ENCODE measurements at places on chromosomes 5 and 9.

DNA sequence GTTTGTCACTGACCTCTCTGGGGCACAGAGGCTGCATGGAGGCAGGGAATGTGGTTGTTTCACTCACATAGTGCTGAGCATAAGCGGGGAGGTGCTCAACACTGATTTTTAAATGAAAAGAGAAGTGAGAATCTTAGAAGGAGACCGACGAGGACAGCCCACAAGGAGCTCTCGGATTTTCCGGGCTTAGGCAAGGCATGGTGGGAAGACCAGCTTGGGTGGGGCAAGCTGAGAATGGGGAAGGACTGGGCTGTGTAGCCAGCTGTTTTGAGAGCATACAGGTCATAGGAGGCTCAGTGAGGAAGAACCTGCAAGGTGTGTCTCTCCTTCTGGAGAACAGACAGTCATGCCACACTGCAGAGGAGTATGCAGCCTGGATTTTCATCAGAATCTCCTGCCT lies 86.0 kb upstream of the TNFSF8 start:
- no peak for DNase-seq

DNA sequence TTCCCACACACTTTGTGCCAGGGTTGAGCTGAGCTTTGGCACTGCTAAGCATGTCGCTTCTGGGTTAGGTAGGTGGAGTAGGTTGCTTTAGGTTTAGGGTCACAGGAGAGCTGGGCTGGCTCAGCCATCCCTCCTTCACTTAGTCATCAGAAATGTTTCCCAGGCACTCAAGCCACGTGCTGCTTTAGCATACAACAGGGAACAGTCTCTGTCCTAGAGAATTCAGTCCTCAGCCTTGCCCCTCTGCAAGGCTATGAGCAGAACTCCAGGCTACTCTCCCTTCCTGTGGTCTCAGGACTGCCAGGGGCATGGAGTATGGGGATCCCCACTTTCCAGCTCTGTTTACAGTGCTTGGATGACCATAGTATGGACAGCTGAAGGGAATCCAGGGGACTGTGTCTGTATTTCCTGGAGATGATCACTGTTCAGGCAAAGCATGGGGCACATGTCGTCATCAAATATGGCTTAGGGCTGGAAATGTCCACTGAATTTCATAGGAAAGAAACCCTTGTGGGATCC lies 7.5 kb upstream of the ANKRD33B start:
- no peak for DNase-seq

GRCh38 chr9:114571391-114571790 lies 16.2 kb upstream of the ATP6V1G1 start:
- no peak for DNase-seq

- no peak for DNase-seq
Observed at GRCh38 chr5:18333841-18334240, 699.6 kb downstream of the TAF11L14 start.

DNA sequence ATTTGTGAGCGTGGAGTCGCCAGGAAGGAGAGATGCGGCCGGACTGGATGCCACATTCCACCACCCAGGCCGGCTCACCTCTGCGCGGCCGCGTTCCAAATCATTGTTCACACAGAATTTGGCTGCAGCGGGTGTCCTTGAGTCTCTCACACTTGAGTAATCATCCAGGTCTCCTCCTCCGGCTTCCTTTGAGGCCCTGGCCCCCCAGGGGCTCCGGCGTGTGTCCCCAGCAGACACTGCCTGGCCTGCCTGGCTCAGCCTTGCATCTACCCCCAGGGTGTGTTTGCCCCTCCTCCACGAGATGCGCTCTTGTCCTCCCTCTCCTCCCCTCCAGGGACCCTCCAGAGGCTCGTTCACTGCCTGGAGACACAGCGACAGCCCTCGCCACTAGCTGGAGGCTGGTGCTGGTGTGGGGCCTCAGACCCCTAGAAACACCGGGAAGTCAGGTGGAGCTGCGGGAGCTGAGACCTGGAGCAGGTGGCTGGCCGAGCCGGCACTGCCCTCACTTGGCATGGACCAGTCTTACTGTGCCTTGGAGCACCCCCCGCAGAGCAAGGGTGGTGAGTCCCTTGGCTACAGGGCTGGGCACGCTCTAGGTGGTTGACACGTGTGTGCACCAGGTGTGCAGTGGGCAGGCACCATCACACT lies 7.0 kb upstream of the SLC9A3 start:
- no peak for DNase-seq

GRCh38 chr5:94621763-94622162 lies 3.3 kb downstream of the SLF1 start:
- no peak for DNase-seq
